ENCODE measurements at places on chromosomes 4 and X.
A peak's percentile ranks its signal among the peaks of the same experiment; 100 is the strongest.

GRCh38 chr4:71906096-71906495 is 122.2 kb upstream of the GC start:
- DNase-seq: no peak

DNA sequence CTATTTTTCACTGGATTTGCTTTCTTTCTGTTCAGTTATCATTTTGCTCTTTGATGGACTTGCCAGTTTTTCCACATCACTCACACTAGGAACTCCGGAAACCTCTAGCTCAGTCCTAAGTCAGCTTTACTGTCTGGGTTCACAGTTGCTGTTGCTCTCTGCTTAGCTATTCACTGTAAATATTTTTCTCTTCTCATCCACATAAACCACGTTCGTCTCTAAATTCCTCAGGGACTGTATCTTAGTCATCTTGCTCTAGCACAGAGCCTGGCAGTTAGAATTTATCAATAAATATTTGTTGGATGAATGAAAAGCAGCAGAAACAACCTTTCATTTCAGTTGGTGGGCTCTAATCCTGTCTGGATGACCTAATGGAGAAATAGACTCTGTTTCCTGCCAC is 119.4 kb upstream of the DMD start:
- peak; percentile 49 for DNase-seq

DNA sequence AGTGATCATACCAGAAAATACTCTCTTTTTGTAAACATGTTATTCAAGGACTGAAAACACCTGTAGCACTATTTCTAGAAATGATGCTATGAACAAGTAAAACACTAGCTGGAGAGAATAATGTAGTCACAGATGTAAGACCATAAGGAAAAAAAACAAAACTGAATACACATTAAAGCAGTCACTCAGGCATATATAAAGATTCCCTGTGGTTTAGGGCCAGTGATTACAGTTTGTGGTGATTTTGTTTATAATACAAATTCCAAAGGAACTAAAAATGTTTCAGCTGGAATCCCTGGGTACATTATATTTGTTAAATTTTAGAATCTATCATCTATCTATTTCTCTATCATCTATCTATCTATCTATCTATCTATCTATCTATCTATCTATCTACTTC is 777.8 kb upstream of the FRG1 start:
- DNase-seq: no peak

DNA sequence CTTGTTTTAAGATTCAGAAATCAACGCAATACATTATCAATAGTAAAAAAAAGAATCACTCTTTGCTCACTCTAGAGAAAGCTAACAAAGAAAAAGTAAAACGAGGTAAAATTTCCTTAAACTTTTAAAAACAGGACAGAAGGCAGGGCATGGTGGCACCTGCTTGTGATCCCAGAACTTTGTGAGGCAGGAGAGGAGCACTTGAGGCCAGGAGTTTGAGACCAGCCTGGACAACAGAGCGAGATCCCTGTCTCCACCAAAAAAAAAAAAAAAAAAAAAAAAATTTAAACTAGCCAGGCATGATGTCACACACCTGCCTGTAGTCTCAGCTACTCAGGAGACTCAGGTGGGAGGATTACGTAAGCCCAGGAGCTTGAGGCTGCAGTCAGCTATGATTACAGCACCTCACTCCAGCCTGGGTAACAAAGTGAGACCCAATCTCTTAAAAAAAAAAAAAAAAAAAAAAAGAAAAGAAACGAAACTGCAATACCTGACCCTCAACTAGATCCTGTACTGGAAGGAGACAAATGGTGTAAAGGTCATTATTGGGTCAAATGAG is 3.5 kb downstream of the CCNI start:
- DNase-seq: no peak

- DNase-seq: no peak
These were observed 555 bp upstream of the SPP1 start for GRCh38 chr4:87974856-87975462.

GRCh38 chrX:38805432-38806389 is 4.5 kb downstream of the MID1IP1 start:
- peak; percentile 82 for DNase-seq

DNA sequence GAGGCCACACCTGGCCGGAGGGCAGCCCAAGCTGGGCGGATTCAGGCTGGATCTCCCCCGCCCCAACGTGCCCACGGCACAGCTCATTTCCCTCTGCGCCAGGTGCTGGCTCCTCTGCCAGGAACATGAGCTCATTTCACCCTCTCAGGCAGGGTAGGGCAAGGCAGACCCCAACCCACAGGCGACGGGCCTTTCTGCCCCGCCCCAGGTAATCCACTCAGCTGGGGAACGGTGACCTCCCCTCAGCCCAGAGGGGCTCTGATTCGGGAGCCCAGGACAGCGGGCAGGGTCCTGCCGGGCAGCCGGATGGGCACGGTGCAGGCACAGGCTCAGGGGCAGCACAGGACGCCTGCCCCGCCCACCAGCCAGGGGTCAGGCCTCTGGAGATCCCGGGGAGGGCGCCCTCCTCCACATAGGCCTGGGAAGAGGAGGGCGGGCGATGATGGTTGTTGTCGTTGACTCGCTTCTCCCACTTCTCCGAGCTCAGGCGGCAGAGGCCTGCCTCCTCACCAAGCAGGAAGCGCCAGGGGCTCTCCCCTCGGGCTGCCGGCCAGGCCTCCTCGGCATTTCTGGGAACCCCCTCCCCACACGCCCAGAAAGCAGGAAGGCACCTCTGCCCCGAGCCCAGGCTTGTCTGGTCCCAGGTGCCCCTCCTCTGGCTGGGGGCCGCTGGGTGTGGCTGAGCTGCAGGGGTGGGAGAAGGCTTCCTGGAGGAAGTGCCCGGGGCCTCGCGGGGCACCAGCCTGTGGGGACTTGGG is 31.1 kb downstream of the TACC3 start:
- peak; percentile 14 for DNase-seq

- DNase-seq: no peak
These were observed 14.5 kb upstream of the CAPN6 start for GRCh38 chrX:111284631-111285293.

DNA sequence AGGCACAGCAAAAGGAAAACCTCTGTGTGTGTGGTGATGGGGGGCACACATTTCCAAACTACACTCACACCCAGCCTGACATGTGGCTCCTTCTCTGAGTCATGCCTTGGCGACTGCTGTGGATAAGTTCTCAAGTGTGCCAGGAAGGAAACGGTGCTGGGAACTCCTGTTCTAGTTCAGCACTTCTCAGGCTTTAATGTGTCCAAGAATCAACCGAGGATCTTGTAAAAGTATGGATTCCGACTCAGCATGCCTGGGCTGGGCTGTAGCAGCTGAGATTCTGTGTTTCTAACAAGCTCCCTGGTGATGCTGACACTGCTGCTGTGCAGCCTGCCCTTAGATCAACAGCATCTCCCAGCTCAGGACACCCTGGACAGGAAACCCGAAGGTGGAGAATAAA is 20.2 kb downstream of the CLNK start:
- DNase-seq: peak; percentile 93

DNA sequence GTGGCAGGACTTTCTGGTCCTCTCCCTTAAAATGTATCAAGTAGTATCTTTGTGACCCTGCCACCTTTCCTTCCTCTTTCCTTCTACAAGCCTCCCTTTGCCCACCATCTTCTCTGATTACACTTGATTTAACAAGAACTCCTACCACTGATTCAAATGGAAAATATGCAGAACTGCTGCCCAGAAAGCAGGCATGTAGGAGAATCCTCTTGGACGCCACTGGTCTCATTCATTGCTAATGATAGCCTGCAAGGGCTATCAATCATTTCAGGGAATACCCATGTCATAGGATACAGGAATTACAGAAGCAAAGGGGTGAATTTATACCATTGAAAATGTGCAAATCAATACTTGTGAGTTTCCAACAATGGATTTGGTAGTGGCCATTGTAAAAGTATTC is 294.6 kb upstream of the NRK start:
- DNase-seq: no peak

DNA sequence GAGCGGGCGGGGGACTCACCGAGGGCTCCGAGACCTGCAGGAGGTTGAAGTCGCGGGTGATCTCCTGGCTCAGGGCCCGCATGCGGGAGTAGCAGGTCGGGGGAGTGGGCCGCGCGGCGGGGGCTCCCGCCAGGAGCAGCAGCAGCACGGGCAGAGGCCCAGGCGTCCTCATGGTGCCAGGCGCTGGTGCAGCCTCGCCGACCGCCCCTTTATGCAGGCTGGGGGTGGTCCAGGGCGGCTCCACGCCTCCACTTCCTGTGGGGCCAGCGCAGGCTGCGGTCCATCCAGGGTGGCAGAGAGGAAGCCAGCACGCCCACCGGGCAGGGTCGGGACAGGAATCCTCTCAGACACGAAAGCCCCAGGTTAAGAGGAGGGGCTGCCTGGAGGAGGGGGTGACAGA is at the start of gene CYTL1:
CYTL1 (minus strand) TSS at position 185 of the 400 bp plus-strand sequence; CDS start at position 172, 13 bp downstream.
- no peak for DNase-seq

GRCh38 chr4:699816-700580 is 5.6 kb upstream of the PCGF3 start:
- DNase-seq: no peak

DNA sequence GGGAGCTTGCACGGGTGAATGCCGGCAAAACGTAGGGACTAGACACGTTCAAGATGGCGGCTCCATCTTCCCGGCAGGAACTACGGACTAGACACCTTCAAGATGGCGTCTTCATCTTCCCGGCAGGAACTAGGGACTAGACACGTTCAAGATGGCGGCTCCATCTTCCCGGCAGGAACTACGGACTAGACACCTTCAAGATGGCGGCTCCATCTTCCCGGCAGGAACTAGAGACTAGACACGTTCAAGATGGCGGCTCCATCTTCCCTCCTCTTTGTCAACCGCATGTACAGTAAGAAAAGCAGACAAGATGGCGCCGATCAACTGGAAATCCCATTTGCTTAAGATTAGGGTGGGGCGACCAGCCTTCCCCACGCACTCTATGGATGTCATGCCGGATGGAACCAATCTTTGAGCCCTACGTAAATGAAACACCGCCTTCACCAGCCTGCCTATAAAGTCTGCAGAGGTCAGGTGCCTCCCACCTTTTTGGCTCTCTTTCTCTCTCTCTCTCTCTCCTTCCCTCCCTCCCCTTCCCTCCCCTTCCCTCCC is 222.4 kb downstream of the CRLF2 start:
- peak; percentile 86 for DNase-seq

DNA sequence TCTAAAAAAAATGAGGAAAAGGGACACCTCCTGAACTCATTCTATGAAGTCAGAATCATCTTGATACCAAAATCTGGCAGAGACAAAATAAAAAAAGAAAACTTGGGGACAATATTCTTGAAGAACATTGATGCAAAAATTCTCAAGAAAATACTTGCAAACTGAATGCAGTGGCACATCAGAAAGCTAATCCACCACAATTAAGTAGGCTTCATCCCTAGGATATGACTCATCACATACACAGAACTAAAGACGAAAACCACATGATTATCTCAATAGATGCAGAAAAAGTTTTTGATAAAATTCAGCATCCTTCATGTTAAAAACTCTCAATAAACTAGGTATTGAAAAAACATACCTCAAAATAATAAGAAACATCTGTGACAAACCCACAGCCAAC is 98.3 kb downstream of the FAM47B start:
- DNase-seq: no peak

GRCh38 chr4:118765399-118765798 is 70.5 kb downstream of the SEC24D start:
- DNase-seq: peak; percentile 96

GRCh38 chrX:118554511-118554910 is 58.9 kb downstream of the DOCK11 start:
- DNase-seq: no peak

- no peak for DNase-seq
These were observed 83.4 kb upstream of the BMP2K start for GRCh38 chr4:78692822-78693170.

DNA sequence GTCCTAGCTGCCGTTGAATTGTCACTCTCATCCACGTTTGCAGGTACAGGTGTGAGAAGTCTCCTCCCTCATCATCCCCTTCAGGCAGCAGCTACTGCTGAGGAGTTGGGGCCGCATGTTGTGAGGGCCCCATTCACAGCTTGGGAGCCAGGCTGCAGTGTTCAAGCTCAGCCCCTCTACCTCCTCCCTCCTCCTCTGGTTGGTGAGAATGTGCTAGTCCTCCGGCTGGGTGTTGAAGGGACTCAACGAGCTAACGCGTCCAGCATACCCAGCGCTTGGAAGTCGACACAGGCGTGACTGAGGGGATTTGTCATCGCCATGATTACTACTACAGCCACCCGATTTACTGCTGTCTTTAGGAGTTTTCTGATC is 82.0 kb upstream of the PSAPL1 start:
- DNase-seq: no peak

DNA sequence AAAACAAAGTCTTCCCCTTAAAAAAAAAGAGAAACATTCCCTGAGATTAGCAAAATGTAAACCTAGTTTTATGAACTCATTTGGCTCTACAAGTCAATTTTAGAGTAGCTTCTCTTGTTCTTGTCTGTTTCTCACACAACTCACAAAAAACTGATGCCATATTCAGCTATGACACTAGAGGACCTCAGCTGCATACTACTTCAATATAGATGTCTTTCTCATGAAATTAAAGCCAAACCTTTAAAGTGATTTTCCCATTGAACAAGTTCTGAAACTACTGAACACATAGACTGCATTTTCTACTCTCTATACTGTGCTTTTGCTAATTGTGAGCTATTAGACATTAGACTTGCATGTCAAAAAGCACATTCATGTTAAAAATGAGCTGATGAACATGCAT is 49.8 kb downstream of the TBCK start:
- peak; percentile 75 for DNase-seq

DNA sequence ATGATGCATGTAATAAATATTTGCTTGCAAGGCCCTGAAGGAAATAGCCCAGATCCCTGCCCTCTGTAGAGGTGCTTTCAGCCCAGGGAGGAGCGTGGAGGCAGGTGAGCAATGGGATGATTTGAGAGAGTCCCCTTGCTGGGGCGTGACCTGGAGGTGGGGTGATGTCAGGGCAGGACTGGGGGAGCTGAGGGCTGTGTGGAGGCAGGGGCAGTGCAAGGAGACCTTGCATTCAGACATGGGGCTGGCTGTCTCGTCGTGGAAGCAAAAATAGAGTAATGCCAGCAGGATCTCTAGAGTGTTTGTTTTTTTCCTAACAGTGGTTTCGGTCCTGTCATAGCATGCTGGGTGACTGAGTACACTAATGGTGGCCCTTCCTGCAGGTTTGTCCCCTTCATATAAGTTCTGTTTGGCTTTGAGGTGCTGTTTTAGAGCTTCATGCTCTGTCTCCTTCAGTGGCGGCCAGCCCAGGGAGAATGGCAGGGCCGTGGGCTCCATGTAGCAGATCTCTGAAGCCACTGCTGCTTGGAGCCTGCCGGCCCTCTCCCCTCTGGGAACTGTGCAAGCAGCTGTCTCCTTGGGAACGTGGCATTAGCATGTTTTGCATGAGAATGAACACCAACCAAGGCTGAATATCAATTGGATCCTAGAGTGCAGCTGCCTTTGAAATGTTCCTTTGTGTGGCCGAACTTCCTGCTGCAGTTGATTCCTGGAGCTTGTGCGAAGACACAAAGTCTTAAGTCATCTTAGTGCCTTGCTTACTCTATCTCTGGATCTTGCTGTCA is 39.3 kb upstream of the CLDN34 start:
- DNase-seq: no peak

DNA sequence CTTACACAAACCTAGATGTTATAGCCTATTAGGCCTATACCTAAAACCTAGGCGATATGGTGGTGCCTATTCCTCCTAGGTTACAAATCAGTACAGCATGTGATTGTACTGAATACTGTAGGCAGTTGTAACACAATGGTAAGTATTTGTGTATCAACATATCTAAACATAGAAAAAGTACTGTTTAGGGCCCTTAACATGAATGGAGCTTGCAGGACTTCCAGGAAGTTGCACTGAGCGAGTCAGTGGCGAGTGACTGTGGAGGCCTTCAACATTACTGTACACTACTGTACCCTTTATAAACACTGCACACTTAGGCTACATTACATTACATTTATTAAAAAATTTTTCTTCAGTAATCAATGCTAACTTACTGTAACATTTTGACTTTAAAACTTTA is 37.8 kb downstream of the WWC2 start:
- peak; percentile 47 for DNase-seq

GRCh38 chrX:123036401-123036800 is 147.7 kb upstream of the GRIA3 start:
- no peak for DNase-seq
